ENCODE measurements at places on chromosomes 16 and 17.

DNA sequence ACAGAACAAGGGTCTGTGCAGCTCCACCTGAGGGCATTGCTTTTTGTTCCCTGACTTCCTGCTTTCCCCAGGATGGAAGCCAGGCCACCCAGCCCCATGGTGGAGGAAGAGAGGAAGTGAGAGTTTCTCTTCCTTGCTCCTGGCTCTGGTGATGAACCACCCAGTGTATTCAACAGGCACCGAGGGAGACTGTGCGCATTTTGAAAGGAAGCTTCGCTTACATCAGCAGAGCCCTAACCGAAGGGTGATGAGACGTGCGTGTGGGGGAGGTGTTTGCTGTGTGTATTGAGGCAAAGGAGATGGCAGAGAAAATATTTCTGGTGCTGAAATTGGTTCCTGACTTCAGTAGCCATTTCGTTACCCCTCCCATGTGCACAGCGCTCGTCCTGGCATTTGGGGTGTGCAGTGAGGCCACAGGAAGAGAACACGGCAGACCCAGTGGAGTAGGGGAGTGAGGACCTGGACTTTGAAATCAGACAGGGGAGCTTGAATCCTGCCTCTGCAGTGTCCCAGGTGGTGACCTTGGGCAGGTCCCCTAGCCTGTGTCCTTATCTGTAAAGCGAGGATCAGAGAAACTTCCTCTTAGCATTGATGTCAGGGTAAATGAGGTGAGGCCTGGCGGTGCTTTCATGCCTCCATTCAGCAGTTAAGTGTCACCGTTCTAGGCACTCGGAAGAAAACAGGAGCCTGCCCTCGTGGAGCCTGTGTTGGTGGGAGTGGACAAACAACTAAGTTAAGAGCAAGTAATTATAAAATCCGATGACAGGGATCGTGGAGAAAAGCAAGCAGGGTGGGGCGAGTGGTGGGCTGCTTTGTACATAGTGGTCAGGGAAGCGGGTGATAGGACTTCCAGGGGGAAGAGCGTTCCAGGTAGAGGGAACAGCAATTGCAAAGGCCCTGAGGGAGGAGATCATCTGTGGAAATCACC is 7.4 kb downstream of the CMIP start:
- no peaks in the 10 kb centered on the region for H3K27me3 ChIP-seq
- peaks cover 41% of the 10 kb centered on the region for H3K4me1 ChIP-seq
- DNase-seq, result no peak
- H3K27ac ChIP-seq, result peak overlapping the region; percentile 10
- no peak overlapping the region for H3K4me3 ChIP-seq
- H3K36me3 ChIP-seq, result peaks cover 2% of the 10 kb centered on the region

GRCh38 chr16:84532291-84532724 is 27.8 kb upstream of the MEAK7 start:
- DNase-seq, result no peak
- no peak overlapping the region for H3K4me3 ChIP-seq
- H3K27me3 ChIP-seq, result peaks cover 5% of the 10 kb centered on the region
- H3K4me1 ChIP-seq, result peaks cover 10% of the 10 kb centered on the region
- H3K27ac ChIP-seq, result peak overlapping the region; percentile 85

DNA sequence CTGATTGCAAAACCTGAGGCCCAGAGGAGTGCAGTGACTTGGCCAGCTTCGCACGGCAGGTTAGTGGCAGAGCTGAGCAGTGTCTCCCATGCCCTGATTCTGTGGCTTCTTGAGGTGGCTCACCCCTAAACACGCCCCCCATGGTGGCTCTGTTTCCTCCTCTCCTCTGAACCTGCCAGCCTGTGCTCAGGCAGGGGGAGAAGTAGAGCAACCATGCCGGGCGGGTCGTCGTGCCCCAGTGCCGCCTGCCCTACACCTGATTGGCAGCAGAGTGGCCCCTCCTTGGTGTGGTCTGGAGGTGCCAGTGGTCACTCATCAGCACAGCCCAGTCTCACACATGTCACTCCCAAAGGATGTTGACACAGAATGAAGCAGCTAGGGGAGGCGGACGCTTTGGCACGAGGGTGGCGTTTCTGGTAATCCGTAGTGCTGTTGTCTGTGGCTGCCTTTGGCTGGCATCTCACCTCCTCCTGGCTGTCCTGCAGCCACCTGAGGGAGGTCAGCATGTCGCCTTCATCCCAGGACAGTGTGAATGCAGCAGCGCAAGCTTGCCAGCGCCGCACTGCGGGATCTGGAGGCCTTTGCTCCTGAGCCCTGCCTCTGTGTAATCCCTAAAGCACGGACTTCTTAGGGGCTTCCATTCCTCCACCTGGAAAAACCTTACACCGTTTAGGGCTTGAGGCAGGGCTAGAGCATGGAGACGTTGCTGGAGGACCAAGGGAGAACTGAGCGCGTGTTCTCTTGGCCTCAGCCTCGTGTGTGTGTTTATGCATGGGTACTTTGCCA is 294.7 kb downstream of the SEC14L1 start:
- H3K27me3 ChIP-seq, result no peaks in the 10 kb centered on the region
- no peak for DNase-seq
- peaks cover 9% of the 10 kb centered on the region for H3K4me1 ChIP-seq
- no peaks in the 10 kb centered on the region for H3K36me3 ChIP-seq
- no peak overlapping the region for H3K27ac ChIP-seq

DNA sequence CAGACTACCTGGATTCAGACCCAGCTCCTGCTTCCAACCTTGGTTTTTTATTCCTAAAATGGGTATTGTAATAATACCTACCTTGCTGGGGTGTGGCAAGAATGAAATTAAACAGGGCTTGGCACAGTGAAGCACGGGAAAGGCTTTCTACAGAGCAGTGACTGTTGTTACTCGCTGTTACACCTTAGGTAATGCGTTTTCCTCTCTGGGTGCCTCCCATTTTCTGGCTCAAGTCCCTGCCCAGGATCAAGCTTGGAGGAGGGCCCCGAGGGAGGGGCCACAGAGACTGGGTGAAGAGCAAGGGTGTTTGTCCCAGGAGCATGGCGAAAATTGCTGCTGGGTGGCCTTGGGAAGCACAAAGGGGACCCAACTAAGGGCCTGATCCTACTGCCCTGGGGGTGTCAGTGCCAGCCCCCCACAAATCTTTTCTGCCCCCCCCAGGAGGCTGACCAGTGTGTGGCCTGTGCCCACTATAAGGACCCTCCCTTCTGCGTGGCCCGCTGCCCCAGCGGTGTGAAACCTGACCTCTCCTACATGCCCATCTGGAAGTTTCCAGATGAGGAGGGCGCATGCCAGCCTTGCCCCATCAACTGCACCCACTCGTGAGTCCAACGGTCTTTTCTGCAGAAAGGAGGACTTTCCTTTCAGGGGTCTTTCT is 13.3 kb downstream of the MIEN1 start:
- no peak for DNase-seq
- H3K4me1 ChIP-seq, result no peaks in the 10 kb centered on the region
- no peak overlapping the region for H3K4me3 ChIP-seq
- H3K27ac ChIP-seq, result no peak overlapping the region
- no peaks in the 10 kb centered on the region for H3K27me3 ChIP-seq
- H3K36me3 ChIP-seq, result peaks cover 11% of the 10 kb centered on the region

DNA sequence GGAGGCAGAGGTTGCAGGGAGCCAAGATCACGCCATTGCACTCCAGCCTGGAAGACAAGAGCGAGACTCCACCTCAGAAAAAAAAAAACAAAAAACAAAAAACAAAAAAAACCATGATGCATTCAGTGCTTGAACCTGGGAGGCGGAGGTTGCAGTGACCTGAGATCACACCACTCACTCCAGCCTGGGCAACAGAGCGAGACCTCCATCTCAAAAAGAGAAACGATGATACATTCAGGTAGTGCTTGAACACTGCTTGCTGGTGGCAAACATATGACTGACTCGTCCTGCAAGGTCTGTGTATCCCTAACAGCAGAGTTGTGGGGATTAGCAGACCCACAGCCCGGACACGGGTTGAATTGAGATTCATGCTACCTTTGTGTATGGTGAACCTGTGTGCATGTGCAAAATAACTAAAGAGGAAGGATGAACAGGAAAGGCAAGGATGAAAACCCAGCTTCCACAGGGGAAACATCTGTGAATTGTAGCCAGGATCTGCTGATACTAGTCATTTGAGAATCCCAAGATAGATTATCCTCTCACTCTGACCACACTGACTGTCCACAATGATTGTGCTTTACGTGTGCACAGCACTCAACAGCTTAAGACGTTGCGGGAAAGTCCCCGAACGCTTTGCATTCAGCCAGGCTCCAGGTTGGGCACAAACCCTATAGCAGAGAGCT is 52.4 kb upstream of the MRPS23 start:
- peak overlapping the region; percentile 93 for H3K27ac ChIP-seq
- DNase-seq, result no peak
- H3K4me1 ChIP-seq, result peaks cover 75% of the 10 kb centered on the region
- no peaks in the 10 kb centered on the region for H3K36me3 ChIP-seq
- H3K27me3 ChIP-seq, result no peaks in the 10 kb centered on the region

- H3K27ac ChIP-seq, result no peak overlapping the region
- no peaks in the 10 kb centered on the region for H3K27me3 ChIP-seq
- H3K4me3 ChIP-seq, result no peak overlapping the region
- H3K36me3 ChIP-seq, result no peaks in the 10 kb centered on the region
Observed at GRCh38 chr16:12532871-12533610, 270.6 kb downstream of the CPPED1 start.

DNA sequence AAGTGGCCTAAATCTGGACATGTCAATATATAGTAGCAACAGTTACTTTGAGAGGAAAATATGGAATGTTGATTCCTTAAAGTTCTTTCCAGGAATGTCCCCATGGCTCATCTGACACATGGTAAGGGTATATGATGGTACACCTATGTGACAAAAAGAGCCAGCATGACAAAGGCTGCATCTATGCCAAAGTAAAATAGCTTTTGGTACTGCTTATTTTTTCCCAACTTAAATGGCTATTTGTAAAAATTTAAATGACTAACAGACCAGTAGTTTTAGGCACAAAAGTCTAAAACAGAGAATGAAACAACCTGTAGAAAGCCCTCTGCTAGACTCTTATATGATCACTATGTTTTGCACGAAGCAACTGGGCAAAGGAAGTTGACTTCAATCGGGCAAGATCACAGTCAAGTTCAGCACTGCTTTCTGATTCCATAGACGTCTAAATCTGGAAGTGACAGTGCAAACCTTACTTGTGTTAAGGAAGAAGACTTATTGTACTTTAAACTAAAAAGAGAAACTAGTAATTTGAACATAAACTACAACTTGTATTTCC is 135.1 kb downstream of the SKAP1 start:
- no peak overlapping the region for H3K27ac ChIP-seq
- peaks cover 52% of the 10 kb centered on the region for H3K4me1 ChIP-seq
- no peaks in the 10 kb centered on the region for H3K36me3 ChIP-seq

DNA sequence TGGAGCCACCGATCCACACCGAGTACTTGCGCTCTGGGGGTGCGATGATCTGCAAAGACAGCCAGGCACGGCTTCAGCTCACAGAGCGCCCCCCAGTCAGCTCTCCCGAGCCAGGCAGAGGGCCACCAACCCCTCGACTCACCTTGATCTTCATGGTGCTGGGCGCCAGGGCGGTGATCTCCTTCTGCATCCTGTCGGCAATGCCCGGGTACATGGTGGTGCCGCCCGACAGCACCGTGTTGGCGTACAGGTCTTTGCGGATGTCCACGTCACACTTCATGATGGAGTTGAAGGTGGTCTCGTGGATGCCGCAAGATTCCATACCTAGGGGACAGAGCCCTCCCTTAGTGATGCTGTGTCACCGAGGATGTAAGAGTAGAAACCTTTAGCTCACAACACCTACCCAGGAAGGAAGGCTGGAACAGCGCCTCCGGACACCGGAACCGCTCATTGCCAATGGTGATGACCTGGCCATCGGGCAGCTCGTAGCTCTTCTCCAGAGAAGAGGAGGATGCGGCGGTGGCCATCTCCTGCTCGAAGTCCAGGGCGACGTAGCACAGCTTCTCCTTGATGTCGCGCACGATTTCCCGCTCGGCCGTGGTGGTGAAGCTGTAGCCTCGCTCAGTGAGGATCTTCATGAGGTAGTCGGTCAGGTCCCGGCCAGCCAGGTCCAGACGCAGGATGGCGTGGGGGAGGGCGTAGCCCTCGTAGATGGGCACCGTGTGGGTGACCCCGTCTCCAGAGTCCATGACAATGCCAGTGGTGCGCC is 1.6 kb downstream of the ACTG1 start:
- DNase-seq, result no peak
- H3K36me3 ChIP-seq, result peaks cover 41% of the 10 kb centered on the region
- H3K27ac ChIP-seq, result peak overlapping the region; percentile 97
- H3K27me3 ChIP-seq, result no peaks in the 10 kb centered on the region
- H3K4me1 ChIP-seq, result peaks cover 27% of the 10 kb centered on the region
